ENCODE measurements at places on chromosomes 2 and 18.
A peak's percentile ranks its signal among the peaks of the same experiment; 100 is the strongest.

DNA sequence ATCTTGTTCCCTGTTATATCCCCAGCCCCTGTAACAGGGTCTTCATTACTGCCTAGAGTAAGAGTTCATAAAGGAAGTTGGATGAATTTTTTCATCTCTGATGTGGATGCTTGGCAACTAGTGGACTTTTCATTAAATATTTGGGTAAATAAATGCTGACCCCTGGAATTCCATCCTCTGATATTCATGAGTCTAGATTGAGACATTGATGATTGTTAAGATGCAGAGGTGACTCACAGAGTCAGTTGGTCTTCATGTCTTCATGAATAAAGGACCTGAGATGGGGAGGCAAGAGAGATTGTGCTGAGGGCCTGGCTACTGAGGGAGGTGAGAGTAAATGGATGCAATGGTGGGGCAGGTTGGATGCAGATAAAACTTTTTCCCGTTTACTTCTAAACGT, 132.7 kb upstream of the NT5C1B start:
- no peak for DNase-seq

DNA sequence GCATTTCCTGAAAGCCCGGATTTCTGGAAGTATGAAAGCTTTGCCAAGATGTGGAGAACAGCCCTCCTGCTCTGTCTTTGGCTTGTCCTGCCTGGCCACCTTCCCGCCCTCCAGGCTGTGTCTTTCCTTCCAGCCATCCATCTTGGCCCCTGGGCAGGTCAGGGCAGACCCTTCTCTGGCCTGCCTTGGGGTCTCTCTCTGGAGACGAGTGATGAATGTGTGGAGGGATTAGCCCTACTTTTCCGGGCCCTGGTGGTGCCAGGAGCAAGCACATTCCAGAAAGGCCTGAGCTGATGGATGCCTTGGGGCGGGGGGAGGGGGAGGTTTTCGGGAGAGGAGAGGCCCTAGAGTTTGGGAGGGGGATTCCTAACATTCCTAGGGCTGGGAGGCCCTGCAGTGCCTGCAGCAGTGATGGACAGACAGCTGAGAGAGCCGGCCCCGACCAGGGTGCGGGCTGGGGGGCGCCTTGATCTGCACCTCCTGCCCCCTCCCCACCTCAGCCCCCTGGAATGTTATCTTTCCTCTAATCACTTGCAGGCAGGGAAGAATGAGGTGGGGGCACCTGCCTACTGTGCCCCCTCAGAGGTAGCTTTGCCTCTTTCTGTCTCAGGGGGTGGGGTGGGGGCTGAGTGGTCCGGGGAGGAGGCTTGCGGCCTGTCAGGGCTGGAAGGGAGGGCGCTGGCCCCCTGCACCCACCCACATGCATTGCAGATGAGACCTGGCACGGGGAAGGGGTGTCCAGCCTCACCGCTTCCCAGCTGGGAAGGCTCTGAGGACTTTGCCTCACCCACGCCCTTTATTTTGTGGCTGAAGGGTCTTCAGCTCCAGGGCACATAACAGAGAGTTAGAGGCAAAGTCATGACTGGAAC, 156.2 kb downstream of the DDX1 start:
- peak; percentile 43 for DNase-seq

GRCh38 chr18:22556222-22557167, 138.8 kb upstream of the CTAGE1 start:
- peak; percentile 93 for DNase-seq

GRCh38 chr2:128016620-128017019, 11.2 kb downstream of the SAP130 start:
- DNase-seq: no peak

- DNase-seq: peak; percentile 95
Observed at GRCh38 chr2:237662671-237663093, 35.3 kb downstream of the LRRFIP1 start.

- no peak for DNase-seq
Observed at GRCh38 chr2:46775722-46776121, 139.9 kb downstream of the MCFD2 start.

DNA sequence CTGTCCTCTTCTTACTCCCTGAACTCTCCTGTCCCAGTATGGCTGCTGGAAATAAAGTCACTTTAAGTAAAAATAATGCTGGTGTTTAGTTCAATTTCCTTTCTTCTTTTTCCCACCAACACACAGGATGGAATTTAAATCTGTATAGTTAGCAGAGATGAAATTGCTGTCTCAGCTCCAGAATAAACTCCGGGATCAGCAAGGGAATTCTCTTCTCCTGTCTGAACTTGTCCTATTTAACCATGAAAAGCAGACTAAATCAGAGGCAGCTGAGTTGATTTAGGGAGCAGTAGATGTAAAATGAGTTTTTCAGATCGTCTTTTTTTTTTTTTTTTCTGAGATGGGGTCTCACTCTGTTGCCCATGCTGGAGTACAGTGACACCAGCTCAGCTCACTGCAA, 25.9 kb downstream of the TTLL4 start:
- DNase-seq: no peak

GRCh38 chr2:34242763-34243123, 643.6 kb upstream of the FAM98A start:
- no peak for DNase-seq

DNA sequence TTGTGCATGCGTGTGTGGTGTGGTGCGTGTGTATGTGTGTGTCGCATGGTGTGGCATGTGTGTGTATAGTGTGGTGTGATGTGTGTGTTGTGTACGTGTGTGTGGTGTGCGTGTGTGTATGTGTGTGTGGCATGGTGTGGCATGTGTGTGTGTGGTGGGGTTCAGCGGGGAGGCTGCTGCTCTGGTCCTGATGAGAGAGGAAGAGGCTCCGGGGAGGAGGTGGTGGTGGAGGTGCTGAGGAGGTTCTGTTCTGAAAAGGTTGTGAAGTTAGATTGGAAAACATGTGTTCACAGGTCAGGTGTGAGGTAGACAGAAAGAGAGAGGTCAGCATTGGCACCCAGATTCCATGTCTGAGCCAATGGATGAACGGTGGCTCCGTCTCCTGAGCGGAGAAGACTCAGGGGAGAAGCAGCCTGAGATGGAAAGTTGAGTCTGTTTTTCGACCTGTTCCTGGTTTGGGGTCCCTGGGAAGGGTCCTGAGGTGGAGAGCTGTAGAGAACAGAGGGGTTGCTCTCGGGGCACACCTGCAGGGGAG, 67.2 kb upstream of the HDAC4 start:
- DNase-seq: peak; percentile 41

DNA sequence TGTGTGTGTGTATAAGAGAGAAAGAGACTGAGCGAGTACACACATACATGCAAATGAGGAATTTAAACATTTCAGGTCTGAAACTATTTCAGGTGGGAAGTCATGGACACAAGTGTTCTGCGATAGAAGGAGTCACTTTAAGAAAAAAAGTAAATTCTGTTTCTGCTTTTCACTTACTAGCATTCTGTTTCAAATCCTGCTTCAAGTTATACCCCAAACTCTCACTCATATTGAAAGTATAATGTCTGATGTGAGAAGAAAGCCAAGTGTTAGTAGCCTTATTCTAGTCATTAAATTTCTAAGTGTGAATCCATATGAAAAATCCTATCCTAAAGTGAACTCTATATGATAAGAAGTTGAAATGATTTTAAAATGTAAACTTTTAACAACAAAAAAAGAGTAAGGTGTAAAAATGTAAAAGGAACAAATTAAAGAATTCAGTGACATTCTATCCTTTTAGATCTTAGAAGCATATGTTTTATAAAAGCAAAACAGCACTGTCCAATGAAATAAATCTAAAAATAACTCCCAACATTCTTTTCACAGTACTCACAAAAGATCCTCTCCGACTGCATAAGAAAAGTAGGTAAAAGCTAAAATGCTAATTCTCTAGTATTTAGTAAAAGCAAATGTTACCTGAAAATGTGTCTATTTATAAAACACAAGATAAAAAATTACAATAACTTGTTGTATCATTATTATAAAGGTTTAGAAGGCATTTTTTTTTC, 570.6 kb downstream of the ZEB2 start:
- no peak for DNase-seq

- DNase-seq: no peak
Observed at GRCh38 chr2:65666156-65666725, 233.8 kb upstream of the SPRED2 start.

- no peak for DNase-seq
Observed at GRCh38 chr18:37242091-37242490, 323.5 kb downstream of the CELF4 start.

DNA sequence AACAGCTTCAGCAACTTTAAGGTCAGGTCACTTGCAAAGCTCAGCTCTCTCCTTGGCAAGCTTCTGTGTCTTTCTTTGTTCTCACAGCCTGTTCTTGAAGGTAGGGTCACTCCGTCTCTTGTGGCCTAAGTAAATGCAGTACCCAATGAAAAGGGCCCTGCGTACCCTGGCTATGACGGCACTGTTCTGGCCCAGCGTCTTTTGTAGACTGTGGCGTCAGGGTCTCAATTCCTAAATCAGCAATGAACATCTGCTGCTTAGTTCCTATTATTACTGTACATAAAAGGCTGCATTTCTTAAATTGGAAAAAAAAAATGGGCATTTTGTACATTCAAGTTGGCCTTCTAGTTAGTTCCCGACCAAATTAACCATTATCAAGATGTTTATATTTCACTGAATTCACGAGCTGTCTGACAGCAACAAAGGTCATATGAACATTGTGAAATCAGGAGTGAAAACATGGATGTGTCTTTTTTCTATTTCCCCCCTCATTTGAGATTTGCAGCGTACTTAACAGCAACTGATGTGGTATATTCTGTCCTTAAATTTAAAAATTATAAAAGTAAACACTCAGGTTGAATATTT, 17.0 kb upstream of the MTCL1 start:
- no peak for DNase-seq

DNA sequence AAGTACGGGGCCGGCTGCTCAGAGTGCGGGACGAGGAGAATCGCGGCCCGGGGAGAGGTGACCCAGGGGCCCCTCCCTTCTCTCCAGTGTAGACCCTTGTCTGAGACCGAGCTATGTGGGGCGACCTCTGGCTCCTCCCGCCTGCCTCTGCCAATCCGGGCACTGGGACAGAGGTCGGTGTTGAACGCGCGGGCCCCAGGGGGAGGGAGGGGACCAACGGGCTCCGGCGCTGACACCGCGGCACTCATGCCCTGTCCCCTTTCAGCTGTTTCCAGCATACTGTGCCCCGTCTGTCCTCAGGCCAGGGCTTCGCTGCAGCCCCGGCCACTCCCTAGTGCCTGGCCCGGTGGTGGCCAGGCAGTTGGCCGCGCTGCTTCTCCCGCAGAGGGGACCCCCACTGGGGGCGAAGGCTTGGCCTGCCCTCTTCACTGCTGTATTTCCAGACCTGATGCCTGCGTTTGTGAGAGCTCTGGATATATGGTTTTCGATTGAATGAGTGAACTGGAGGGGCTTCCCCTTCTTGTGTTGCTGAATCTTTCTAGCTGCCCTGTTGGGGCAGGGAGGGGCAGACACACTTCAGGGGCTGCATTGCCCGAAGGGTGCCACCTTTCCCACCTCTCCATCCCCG, 809 bp downstream of the DBI start:
- DNase-seq: no peak

- no peak for DNase-seq
Observed at GRCh38 chr2:215358312-215358845, 46.5 kb downstream of the ATIC start.

DNA sequence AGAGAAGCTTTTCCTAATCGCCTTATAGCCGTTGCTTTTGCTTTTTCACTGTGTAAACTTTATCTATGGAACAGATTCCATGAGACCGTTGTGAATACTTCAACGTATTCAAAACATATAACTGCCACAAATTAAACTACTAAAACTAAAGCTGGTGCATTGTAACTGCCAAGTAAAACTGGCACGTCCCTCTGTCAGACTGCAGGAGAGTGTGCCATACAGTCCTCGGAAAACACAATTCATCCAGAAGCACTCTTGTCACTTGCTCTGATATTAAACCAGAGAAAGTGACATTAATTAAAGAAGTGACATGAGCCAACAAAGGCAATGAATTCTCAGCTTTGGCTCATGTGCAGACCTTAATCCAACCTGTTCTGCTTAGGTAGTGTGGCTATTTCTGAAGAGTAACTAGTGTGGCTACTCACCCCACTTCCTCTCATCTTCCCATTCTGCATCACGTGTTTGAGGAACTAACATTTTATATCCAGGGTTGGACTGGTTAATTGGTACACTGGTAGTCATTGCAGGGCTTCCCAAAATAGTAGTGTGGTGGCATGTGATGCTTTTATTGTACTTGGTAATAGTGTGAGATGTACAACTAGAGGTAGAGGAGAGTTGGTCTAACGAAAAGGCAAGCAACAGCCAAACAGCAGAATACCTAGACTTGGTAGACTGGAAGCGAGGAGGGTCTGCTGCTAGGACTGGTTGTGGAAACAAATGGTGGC, 9.7 kb downstream of the VRK2 start:
- DNase-seq: no peak

- no peak for DNase-seq
Observed at GRCh38 chr2:230990899-230991150, 5.1 kb upstream of the SPATA3 start.

DNA sequence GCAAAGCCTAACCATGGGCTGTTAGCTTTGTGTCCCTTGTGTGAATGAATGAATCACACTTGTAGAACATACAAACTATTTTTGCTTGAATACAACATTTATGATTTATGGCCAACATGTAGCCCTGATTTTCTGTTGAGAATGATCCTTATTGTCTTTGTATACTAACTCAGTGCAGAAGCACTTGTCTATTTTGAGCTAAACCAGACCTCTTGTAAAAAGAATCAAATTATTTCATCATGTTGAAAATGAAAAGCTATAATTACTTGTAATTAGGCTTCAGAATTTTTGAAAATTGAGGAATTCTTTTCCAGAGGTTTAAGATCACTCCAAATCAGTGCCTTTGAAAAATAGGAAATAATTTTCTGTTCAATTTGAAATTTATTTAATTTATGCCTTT, 85.9 kb downstream of the ZNF407 start:
- no peak for DNase-seq

- no peak for DNase-seq
Observed at GRCh38 chr2:190497428-190497827, 37.1 kb downstream of the NEMP2 start.

- no peak for DNase-seq
Observed at GRCh38 chr18:66752733-66753132, 148.8 kb upstream of the CDH19 start.

DNA sequence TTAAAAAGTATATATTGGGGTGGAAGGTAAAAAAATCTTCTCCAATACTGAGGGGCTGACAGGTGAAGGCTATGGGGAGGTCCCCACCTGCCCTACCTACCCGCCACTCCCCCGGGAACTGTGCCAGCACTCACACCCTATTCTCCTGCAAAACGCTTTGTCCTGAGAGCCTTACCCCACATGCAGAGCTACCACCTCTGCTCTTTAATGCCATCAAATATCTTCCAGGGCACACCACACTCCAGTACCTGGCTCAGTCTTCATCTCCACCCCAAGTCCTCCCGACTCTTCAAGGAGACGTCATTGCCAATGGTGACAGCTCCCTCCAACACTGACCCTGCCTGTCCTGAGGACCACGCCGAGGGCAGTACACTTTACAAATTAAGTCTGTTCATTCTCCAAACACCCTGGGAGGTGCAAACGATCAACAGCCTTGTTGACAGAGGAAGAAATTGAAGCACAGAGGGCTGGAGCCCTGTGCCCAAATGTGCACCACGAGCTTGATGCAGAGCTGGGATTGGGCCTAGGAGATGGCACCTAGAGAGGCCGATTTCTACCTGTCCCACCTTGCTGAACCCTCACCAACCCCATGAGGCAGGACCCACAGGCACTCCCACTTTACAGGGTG, 6.0 kb upstream of the GPR55 start:
- DNase-seq: peak; percentile 35

Data from coronary artery (tissue), 2 donors.